ENCODE measurements at places on chromosomes 6 and 20.

- no peak for DNase-seq
Observed at GRCh38 chr6:149285626-149286025, 31.9 kb upstream of the TAB2 start.

GRCh38 chr6:62175195-62175594, 110.8 kb downstream of the KHDRBS2 start:
- no peak for DNase-seq

- DNase-seq = no peak
Observed at GRCh38 chr20:5397393-5397792, 80.6 kb upstream of the PROKR2 start.

- DNase-seq = peak; percentile 91
Observed at GRCh38 chr6:26285143-26286134, 79.6 kb upstream of the BTN3A2 start.

- DNase-seq = no peak
Observed at GRCh38 chr6:72580281-72580940, 41.5 kb upstream of the KCNQ5 start.

DNA sequence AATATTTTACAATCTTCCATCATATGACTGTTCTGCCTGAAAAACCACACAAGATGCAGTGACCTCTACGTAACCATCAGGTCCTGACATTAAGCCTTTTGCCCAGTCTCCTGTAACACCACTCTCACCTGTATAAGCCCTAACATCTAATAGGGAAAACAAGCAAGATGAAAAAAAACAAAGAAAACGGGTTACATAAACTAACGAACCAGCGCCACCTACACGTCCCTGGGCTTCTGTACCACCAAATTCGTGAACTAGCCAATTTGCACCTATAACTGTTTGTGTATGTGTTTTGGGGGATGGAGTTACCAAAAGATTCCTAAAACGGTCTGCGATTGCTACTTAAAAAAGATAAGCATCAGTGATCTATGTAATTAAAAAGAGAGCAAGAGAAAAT, 70.2 kb downstream of the BLOC1S5 start:
- DNase-seq = no peak

- DNase-seq = no peak
Observed at GRCh38 chr6:28395918-28396317, 3.6 kb downstream of the ZSCAN12 start.

GRCh38 chr6:169243661-169244060, 10.0 kb downstream of the THBS2 start:
- no peak for DNase-seq

GRCh38 chr6:105982761-105983540, 103.2 kb upstream of the PRDM1 start:
- DNase-seq = no peak

DNA sequence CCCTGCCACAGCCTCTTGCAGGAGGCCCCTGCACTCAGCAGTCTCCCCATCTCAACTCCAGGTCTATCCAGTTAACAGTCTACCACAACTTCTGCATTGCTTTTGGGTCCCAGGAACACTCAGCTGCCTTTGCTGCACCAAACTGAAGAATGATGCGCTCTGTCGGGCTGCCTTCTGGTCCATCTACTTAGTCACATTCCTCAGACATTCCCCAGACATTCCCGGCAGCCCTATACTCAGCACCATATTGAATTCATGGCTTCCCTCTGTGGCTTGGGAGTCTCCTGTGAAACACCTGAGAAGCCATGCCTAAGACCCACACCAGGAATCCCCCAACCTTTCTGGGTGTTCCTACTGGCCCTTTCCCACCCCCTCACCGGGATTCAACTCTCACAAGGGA, 99.6 kb upstream of the COL21A1 start:
- DNase-seq = no peak

GRCh38 chr20:1870792-1871550, 24.2 kb upstream of the SIRPA start:
- no peak for DNase-seq

DNA sequence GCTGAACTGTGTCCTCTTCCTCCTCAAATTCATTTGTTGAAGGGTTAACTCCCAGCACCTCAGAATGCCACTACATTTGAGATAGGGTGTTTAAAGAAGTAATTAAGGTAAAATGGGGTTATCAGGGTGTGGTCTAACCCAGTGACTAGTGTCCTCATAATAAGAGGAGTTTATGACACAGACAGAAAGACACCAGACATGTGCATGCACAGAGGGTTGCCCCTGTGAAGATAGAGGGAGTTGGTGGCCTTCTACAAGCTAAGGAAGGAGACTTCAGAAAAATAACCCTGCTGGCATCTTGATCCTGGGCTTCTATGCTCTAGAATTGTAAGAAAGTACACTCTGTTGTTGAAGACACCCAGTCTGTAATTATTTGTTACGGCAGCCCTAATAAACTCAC, 24.9 kb upstream of the EDN1 start:
- DNase-seq = no peak

- no peak for DNase-seq
Observed at GRCh38 chr6:148457137-148457842, 114.7 kb downstream of the SASH1 start.

GRCh38 chr6:33854572-33855030, 50.8 kb upstream of the MLN start:
- DNase-seq = no peak

DNA sequence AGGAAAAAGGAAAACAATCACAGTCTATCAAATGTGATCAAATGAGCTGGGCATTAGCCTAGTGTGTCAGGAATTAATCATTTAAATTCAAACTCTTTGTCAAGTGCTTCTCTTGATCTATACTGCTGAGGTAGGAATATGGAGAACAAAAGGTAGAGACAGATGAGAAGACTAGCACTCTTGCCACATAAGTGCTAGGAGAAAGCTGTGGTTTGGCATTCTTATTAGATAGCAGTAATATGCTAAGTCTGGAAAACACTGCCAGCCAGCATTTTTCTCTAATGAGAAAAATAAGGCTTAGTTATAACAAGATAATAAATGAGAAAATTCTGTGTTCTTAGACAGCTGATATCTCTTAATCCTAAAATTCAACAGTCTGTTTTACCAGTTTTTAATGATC, 38.9 kb downstream of the ORC3 start:
- no peak for DNase-seq

DNA sequence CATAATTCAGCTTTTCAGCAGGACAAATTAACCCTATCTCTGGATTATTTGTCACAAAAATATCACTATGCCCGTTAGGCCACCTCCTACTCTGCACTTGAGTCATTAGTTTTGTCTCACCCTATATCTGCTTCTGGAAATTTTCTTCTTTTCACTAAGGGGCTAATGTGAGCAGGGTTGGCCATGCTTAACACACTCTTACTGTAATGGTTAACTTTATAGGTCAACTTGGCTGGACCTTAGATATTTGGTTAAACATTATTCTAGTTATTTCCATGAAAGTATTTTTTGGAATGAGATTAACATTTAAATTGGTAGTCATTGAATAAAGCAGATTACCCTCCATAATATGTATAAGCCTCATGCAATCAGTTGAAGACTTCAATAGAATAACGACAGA, 394.6 kb upstream of the PTCHD4 start:
- no peak for DNase-seq

DNA sequence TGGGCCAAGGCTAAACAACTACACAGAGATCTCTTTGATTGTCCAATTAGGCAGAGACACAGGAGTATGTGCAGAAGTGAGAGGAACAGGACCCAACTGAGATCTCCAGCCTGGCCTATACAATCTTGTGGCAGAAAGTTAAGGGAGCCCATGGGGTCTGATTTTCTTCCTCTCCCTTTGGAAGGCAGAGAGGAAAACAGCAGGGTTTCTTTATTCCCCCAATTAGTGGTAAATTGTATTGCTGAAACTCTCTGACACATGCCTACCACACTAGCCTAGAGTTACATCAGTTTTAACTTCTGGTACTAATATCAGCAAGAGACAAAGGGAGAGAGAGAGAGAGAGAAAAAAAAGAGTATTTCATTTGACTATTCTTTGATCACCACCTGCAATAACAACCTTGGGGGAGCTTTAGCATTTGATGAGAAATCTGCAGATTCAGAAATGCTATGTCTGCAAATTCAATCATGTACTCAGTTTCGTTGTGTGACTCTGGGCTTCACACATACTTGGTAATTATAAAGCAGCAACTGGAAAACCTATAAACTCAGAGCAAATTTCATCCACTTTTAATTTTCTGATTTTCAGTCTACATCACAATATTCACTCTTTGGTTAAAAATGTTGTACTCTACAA, 260.3 kb upstream of the SPTLC3 start:
- DNase-seq = no peak

- no peak for DNase-seq
Observed at GRCh38 chr6:4844108-4844507, 67.9 kb downstream of the CDYL start.

DNA sequence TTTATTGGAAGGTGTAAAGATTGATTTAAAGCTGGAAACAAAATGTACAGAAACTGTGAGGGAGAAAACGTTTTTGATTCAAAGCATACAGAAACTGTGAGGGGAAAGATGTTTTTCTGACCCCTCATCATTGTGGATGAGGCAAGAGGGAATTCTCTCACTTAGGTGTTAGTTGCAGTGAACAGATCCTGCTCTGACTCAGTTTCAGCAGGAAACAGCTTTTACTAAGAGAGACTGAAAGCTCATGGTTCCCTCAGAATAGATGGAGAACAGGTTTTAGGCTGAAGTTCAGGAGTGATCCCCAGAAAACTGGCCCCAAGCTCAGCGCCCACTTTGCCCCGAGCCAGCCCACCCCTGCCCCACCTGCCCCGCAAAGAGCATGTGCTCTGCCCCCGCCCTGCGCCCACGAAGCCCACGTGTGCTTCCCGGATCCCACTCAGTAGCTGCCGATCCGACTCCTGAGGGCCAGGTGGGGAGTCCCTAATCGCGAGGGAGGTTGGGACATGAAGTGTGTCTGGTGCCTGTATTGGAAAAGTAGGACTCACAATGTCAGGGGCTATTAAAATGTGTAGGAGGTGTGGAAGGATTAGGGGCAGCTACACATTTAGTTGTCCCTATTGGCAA, 41.2 kb downstream of the DUSP22 start:
- no peak for DNase-seq

DNA sequence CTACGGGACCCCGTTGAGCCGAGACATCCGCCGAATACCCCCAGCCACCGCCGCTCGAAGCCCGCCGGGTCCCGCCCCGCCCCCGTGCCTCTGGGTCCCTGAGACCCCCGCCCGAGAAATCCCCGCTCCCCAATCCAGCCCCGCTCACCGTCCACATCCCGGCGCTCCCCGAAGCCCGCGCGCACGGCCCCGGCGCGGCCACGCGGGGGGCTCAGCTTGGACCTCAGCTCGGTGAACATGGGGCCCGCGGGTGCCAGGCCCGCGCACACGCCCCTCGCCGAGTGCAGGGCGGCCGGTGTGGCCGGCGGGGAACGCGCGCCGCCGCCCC, 249 bp downstream of the SAMD10 start:
- no peak for DNase-seq

GRCh38 chr6:167566711-167567141, 241.8 kb downstream of the TTLL2 start:
- no peak for DNase-seq

DNA sequence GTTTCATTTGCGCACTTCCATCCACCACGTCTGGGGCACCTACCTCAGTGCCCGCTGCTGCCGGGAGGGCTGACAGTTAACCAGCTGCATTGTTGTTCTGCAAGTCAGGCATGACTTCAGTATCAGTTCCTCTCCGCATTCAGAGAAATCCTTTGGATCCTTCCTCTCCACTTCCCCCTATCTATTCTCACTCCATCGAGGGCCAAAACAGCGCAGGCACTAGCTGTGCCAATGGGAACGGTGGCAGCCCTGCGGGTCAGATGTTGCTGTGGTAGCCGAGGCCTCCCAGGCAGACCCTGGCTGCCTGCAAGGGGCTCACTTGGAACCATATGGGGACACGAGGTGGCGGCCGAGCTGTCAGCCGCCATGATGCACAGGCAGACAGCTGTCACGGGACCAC, 64.2 kb upstream of the INSM1 start:
- no peak for DNase-seq

DNA sequence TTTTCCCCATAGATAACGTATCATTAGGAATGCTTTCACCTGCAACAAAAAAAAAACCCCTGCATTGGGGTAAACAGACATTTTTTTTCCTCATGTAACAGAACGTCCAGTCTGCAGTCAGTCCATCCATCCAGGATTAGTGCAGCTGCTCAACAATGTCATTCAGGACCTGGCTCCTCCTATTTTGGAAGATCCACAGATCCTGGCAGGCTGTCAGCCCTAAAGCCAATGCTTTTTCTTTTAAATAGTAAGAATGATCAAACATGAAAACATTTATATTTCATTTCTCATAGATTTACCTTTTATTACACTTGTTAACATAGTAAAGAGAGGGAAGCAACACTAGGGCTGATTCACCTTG, 116.5 kb upstream of the CCDC28A start:
- DNase-seq = no peak

- no peak for DNase-seq
Observed at GRCh38 chr20:57649617-57650015, 29.4 kb upstream of the ZBP1 start.

- no peak for DNase-seq
Observed at GRCh38 chr6:10640412-10640811, 54.0 kb downstream of the C6orf52 start.

GRCh38 chr6:101509536-101509935, 116.0 kb downstream of the GRIK2 start:
- no peak for DNase-seq

DNA sequence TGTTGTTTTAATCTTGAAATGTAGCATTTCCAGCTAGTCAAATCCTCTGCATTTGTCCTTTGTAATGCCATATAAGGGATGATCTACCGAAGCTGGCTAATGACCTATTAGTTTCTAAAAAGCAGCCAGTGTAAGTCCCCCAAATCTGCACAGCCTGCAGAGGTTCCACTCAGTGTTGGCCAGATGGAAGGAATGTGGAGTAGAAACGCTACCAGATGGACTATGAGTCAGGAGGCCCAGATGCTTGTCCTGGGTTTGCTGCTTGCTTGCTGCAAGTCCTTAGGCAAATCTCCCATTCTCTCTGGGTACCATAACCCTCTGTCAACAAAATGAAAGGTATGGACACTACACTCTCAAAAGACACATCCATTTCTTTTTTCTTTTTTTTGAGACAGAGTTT, 149.8 kb downstream of the BTBD9 start:
- DNase-seq = no peak

DNA sequence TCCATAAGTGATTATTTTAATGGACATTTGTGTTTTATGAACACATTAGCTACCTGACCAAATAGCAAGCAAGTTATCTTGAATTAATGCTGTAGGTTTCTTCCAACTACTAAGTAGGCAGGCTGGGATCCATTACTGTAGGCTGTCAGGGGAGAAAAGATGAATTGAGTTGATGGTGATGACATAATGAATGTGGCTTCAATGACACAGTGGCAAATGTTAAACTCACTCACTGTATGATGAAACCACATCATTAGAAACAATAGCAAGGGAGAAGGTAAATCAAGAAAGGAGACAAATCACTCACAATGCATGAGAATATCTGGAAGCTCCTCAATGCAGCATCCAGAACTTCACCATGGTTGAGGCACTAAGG, 529.7 kb upstream of the CITED2 start:
- no peak for DNase-seq

DNA sequence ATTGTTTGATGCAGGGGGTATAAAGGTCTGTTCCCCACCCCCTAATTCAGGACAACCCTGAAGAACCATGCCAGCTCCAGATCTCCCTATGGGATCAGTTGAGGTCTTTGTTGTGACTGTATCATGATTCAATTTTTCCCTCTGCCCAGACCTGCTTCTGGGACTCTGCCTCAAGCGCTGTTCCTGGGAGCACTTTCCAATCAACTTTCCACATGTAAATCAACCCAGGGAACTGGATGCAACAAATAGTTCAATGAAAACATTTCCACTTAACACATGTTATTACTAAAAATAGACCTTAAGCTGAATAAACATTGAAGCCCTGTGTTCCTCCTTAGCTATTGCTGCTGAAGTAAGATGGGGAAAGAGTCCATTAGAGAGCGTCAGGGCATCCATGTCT, 139.5 kb downstream of the C6orf58 start:
- no peak for DNase-seq

All from stimulated activated CD4-positive, alpha-beta T cell treated with anti-CD3 and anti-CD28 coated beads, TNF-alpha, amount 100 ng/mL, for 1 hour (primary cell).